ENCODE measurements at places on chromosomes 3 and 15.

DNA sequence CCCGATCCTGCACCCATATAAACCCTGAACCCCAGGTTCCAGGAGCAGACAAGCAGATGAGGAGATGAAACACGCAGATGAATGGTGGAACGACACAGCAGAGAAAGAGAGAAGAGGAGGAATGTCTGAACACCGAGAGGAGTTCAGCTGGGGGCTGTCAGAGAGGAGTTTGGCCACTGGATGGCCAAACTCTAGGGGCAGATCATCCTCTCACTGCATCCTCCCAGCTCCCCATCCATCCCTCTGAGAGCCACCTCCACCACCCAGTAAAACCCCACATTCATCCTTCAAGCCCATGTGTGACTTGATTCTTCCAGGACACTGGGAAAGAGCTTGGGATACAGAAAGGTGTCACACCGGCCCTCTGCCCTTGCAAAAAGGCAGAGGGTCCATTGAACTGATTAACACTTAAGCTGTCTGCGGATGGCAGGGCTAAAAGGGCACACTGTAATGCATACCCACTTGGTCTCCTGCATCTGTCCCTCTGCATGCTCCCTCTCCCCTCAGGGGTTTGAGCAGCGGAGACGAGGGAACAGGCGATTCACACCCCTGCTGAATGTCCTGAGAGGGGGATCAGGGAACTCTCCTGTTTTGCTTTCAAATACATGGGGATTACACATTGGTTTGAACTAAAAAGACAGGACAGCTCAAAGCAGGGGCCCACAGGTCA is 53.8 kb downstream of the TMED3 start:
- DNase-seq, result no peak

DNA sequence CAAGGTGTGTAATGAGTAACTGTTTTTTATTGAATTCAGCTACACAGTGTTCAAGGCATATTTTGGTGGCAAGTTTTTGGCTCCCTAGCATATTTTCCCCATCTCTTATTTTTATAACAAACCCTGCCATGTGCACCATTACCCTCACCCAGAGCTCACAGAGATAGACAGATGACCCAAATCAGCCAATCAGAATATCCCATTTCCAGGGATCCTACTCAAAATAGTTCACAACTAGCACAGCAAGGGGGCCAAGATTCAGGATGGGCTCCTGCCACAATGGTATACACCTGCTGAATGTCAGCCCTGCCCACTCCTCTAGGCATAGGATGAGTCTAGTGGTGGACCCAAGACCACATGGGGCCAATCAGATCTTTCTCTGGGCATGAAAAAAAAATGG is 78.8 kb upstream of the SETMAR start:
- DNase-seq, result no peak

GRCh38 chr3:113329757-113330156 is 111.5 kb downstream of the CFAP44 start:
- DNase-seq, result no peak

- no peak for DNase-seq
These were observed 21.5 kb downstream of the SSUH2 start for GRCh38 chr3:8622873-8623691.

- no peak for DNase-seq
These were observed 176.6 kb downstream of the KLF13 start for GRCh38 chr15:31503256-31503655.

DNA sequence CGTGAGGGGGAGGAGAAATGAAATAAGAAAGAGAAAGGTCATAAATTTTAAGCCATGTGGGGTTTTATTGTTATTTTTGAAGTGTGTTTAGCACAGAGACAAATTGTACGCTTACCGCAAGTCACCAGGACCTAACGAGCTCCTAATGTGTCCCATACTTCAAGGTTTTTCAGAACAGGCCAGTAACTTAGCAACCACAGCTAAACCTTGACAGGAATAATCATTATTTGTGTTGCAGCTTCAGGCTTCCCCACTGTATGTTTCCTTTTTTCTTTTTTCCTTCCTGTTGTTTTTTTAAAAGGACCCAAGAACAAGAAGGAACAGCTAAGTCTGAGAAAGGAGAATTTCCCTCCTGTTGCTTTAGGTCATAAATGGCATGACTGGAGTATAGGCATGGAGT is 160.8 kb downstream of the TUSC7 start:
- no peak for DNase-seq

DNA sequence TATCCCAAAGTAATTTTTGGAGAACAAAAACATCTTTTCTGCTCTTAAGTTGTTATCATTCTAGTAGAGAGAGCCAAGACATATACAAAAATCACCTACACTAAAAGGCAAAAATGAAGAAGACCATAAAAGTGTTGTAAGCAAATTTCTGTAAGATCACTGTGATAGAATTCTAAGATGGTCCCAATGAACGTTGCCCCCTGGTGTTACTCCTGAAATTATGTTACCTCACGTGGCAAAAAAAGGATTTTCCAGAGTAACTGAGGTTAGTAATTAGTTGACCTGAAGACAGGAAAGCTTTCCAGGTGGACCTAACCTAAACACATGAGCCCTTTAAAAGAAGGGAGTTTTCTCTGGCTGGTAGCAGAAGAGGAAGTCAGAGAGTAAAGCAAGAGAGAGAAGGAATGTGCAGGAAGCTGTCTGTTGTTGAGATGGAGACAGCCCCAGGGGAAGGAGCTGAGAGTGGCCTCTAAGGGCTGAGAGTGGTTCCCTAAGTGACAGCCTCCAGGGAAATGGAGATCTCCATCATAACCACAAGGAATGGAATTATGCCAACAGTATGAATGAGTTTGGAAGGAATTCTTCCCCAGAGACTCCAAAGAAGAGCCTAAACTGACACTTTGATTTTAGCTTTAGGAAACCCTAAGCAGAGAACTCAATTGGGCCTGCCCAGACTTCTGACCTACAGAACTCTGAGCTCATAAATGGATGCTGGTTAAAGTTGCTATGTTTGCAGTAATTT is 205.9 kb downstream of the CD47 start:
- no peak for DNase-seq

DNA sequence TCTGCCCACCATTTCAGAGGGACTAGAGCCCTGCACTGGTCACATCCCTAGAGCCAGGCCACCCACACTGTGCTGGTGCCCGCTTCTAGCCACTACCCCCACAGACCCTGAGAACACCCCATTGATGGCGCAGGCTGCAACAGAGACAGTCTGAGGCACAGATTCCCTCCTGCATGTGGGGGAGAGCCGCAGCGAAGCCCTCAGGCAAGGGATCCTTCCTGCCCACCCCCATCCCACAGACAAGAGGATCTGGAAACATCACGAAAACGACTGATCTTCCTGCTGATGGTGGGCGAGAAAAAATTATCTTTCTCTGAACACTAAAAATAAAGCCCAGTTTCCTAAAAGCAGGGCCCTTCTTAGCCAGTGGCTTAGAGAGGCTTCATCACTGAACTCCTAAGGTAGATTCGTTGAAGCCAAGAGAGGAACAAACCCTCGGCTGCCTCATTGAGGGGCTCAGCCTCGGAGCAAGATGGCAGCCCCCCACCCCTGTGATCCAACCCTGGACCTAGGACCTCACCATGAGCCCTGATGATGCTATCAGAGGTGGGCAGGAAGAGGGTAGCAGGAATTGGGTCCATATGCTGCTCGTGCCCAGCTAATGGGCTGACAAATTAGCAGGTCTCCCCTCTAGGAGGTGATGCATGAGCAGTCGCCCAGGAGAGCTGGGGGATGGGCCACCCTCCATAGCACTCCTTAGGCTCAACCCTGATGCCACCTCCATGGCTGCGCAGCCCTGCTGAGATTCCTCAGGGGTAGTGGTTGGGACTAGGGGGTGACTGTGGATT is 54.5 kb downstream of the CACNA2D2 start:
- no peak for DNase-seq

DNA sequence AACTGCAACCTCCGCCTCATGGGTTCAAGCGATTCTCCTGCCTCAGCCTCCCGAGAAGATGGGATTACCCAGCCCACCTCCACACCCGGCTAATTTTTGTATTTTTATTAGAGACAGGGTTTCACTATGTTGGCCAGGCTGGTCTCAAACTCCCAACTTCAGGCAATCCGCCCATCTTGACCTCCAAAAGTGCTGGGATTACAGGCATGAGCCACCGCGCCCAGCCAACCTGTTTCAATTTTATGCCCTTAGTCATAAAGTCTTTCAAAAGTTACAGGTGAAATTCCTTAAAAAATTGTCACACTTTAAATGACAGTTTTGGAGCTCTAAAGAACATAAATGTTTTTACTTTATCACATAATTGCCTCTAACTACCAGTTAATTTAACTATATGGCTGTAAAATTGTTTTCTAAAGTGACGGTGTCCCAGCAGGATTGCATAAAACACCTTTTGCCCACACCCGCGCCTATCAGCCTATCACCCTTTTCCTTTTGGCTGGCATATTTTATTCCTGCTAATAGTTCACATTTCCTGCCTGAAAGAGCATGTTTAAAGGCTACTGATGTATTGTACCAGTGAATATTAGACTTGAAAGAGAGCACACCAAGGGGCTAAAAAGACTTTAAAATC is 164.2 kb upstream of the SEMA6D start:
- DNase-seq, result no peak

GRCh38 chr15:23072633-23073032 is 33.3 kb upstream of the TUBGCP5 start:
- no peak for DNase-seq

DNA sequence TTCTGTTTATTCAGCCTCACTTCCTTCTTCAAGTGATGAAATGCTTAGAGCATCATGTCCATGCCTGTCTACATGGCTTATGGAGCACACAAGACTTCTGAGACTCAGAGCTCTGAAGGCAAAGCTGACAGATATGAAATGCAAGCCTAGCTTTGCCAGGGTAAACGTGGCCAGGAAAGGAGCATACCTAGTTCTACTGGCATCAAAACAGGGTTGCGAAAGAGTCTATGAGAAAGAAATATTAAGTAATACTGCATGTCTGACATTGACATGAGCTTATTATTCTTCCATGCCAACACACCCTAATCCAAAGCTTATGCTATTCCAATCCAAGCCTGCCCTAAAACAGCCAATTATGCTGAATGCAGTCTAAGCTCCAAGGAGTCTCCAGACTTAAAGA is 391.5 kb downstream of the ERC2 start:
- DNase-seq, result no peak

GRCh38 chr3:175692256-175692655 is 833.1 kb downstream of the NAALADL2 start:
- no peak for DNase-seq

DNA sequence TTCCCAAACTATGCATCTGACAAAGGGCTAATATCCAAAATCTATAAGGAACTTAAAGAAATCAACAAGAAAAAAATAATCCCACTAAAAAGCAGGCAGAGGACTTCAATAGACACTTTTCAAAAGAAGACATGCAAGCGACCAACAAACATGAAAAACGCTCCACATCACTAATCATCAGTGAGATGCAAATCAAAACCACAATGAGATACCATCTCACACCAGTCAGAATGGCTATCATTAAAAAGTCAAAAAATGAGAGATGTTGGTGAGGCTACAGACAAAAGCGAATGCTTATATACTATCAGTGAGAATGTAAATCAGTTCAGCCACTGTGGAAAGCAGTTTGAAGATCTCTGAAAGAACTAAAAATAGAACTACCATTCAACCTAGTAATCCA is 20.2 kb downstream of the CFAP44 start:
- DNase-seq, result no peak

- no peak for DNase-seq
These were observed 11.2 kb upstream of the CPB1 start for GRCh38 chr3:148816427-148816826.

DNA sequence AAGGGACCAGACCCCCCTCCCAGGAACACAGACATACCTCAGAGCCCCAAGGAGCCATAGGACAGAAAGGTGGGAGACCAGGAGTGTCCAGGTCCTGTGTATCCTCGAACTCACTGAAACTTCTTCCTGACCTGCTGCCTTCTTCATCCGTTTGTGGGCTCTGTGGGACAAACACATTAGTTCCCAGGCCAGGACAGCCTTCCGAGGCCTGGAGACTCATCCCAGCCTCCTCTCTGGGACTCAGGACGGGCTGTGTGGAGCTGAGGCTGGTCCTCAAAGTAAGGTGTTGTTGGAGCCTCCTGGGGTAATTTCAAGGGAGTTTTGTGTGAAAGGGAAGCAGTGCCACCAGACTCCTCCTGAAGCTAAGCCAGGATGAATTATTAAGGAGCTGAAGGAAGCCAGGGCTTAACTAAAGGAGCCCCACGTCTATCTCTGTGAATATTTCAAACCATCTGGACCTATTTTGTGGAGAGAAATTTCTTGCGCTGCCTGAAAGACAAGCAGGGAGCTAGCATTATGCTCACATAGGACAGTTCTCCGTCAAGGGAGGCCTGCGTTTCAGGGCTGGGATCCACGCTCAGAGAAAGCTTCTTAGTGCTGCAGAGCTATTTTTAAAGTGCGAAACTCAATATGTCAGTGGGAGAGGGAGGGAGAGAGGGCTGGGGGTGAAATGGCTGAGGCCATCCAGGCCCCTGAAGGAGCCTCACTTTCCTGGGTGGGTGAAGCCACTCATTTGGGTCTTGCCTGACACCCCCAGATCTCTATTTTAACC is 29.8 kb upstream of the PLA2G4E start:
- DNase-seq, result no peak

GRCh38 chr3:7632305-7632704 is 771.4 kb downstream of the GRM7 start:
- DNase-seq, result no peak

DNA sequence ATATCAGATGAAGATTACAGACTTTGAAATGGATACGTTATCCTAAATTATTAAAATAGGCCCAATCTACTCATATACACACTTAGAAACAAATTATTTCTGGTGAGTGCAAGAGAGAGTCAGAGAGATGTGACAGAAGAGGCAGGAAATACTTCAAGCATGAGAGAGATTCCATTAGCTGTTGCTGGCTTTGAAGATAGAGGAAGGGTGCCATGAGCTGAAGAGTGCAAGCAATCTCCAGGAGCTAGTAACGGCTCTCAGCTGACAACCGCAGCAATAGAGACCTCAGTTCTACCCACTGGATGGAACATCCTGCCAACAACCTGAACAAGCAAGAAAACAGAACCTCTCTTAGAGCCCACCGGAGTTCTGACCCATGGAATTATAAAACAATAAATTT is 270.7 kb upstream of the SLITRK3 start:
- DNase-seq, result no peak

- DNase-seq, result no peak
These were observed 20.0 kb upstream of the C3orf22 start for GRCh38 chr3:126578702-126579101.

DNA sequence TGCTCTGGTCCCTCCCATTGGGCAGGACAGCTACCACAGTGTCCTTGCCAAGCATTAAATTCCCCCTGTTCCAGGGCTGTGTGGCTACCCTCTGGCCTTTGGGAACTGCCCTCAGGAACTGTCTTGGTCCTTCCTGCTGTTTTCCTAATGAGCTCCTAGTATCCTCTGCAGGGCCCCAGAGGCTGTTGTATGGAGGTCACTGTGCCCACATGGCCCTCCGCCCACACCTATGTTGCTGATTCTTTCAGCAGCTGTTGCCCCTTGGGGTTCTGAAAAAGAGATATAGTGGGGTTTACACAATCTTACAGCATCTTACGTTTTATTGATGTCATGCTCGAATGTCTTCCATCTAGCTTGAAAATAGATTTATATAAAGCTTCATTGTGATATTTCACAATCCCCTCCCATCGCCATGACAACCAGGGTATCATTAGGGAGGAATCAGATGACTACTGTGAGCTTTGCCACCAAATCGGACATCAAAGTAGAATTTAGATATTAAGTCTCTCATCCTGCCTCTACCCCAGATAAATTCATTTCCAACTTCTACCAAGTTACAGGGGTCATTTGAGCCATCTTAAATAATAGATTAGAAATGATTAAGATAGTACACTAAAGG is 97.1 kb upstream of the NR2E3 start:
- no peak for DNase-seq

Measured in NCI-H2081 treated with DMSO at 0.1 percent for 48 hours (cell line).